Caco-2 (cell line): ENCODE measurements at places on chromosomes 16 and 17.

DNA sequence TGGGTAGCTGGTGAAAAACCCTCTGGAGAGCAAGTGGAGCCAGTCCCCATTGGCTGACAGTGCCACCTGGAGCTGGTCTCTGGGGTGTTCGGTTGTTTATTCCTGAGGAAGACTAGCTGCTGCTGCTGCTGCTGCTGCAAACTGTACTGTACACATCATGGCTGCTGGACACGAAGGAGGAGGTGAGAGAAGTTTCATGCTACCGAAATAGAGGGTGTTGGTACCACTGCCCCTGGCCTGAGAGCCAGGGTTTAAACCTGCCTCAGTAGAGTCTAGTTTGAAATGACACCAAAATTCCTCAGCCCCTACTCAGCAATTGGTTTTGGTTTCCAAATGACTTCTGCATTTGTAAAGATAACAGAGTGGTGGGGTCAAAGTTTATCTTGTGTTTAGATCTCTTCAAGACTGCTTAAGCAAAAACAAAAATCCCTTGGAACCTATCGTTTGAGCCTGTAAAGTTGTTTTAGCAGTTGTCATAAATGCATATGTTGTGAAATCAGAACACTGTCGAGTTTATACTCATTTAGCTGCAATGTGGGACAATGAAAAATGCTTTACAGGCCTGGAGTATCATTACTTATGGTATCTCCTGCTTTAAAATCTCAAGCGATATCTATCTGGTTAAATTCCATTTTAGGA is 40.8 kb downstream of the CYB5B start:
- DNase-seq, result peak; percentile 71

DNA sequence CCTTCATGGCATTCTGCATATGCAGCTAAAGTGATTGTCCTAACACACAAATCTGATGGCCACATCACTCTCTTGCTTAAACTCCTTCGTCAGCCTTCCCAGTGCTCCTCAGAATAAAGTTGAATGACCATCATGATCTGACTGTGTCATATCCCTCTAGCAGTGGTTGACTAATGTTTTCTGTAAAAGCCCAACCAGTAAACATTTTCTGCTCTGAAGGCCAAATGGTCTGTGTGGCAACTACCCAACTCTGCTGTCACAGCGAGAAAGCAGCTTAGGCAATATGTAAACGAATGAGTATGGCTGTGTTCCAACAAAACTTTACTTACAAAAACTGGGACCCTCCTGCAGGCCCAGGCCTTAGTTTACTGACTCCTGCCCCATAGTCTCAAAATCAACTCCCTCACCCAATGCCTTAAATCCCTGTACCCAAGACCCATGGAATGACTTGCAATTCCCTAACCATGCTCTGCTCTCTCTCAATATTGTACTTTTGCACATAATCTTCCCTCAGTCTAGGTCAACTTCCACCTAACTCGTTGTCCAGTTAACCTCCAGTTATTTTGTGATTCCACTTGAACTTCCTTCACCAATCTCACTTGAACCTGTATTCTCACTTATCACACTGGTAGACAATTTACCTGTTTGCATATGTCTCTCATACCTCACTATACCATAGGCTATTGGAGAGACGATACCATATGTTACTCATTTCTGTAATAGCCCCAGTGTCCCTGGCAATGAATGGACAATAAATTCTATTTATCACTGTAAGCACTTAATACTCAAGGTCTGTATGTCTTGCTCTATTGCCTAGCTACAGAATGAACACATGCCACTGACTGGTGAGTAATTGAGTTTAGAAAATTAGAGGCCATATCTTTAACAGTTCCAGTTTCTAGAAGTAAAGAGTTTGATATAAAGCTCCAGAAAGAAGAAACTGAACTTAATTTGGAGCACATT is 29.1 kb downstream of the TMEM100 start:
- DNase-seq, result no peak

DNA sequence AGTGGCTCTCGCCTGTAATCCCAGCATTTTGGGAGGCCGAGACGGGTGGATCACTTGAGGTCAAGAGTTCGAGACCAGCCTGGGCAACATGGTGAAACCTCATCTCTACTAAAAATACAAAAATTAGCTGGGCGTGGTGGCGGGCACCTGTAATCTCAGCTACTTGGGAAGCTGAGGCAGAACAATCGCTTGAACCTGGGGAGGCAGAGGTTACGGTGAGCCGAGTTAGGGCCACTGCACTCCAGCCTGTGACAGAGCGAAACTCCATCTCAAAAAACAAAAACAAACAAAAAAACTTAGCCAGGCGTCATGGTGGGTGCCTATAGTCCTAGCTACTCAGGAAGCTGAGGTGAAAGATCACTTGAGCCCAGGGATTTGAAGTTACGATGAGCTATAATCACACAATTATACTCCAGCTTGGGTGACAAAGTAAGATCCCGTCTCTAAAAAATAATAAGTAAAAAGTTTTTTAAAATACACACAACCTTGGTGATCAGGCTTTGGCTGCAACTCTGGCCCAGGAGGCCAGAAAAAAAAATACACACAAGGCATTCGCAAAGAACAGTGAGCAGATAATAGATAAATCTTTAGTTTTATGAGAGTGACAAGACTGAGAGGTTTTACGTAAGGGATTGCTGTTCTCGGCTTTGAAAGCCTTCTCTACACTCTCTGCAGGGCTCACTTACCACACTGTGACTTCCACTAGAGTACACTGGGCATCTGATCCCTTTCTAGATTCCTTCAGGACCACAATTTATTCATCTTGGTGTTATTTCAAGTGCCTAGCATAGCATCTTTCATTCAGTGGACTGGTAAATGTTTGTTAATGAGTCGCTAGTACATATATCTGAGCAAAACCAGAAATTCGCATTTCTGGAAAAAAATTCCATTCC is 5.9 kb downstream of the GSPT1 start:
- DNase-seq, result no peak

DNA sequence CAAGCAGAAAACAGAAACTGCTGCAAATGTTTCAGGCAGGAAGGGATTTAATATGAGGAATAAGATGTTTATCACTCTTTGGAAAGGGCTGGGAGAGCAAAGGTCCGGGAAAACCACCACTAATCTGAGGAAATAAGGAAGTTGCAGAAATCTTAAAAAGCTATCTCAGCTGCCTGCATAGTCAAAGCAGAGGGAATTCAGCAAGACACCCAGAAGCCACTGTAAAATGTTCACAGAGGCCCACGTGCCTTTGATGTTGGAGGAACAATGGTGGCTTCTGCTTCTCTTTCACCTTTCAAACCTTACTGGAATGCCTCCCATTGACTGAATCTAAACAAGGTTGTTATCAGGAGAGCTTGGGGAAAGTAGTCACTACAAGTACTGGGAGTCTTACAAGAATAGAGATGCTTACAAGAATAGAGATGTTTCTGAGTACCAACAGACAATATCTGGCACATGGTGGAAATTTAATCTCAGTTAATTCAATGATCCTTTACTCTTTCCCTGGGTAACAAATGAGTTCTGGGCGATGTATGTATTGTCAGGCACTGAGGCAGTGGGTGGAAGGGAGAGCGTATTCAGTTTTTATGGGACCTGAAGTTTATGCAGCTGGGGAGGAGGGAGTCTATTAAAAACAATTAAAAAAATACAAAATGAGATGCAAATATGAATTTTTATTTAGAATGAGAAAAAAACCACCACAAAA is 56.1 kb upstream of the MED13 start:
- peak; percentile 58 for DNase-seq
